Stimulated activated CD4-positive, alpha-beta T cell treated with anti-CD3 and anti-CD28 coated beads, Interleukin-4, amount 100 ng/mL, for 24 hours (primary cell): ENCODE measurements at places on chromosomes 3 and 15.

DNA sequence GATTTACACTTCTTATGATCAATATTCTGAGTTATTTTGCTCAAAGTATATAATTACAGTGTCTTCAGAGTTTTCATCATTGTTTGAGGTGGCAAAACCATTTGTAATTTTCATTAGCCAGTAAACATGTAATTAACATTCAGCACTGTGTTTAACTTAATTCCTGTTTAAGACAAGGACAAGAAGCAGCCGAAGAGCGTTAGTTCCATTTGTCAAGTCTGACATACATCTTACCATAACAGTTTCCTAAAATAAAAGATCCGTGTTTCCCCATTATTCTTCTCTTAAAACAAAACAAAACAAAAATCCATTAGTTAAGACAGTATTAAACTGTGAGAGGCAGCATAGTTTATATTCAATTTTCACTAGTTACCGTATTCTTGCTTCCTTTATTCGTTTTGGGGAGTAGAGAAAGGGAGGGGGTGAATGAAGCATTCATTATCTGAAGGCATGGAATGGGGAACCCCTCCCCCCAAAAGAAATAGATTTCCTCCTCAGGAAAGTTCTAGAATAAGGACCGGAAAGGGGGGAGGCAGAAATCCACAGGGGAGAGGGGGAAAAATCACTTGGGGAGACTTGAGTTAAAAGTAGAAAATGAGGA lies 5.5 kb upstream of the NR2F2 start:
- no peak for DNase-seq

GRCh38 chr3:57105585-57105984 lies 45.1 kb downstream of the SPATA12 start:
- no peak for DNase-seq

DNA sequence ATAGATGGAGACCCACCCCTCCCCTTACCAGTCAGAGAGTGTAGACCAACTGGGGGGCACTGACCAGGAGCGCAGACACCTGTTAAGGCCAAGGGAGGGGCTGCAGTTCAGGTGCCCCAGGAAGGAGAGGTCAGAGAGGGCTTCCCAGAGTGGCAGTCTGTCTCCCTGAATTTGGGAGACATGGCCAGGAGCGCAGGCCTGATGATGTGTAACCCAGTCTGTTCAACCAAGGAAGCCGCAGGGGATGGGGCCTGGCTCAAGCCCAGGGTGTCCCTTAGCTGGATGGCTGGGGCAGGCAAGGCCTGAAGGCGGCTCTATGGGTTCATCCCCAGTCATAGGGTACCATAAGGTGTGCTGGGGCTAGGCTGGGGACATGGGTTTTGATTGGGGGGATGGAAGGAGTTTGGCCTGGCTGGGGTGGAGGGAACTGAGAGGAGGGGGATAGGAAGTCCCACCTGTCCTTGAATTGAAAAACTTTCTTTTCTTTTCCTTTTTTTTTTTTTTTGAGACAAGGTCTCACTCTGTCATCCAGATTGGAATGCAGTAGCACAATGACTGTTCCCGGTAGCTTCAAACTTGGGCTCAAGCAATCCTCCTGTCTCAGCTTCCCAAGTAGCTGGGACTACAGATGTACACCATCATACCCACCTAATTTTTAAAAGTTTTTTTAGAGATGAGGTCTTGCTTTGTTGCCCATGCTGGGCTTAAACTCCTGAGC lies 75.7 kb downstream of the SMAD6 start:
- no peak for DNase-seq

DNA sequence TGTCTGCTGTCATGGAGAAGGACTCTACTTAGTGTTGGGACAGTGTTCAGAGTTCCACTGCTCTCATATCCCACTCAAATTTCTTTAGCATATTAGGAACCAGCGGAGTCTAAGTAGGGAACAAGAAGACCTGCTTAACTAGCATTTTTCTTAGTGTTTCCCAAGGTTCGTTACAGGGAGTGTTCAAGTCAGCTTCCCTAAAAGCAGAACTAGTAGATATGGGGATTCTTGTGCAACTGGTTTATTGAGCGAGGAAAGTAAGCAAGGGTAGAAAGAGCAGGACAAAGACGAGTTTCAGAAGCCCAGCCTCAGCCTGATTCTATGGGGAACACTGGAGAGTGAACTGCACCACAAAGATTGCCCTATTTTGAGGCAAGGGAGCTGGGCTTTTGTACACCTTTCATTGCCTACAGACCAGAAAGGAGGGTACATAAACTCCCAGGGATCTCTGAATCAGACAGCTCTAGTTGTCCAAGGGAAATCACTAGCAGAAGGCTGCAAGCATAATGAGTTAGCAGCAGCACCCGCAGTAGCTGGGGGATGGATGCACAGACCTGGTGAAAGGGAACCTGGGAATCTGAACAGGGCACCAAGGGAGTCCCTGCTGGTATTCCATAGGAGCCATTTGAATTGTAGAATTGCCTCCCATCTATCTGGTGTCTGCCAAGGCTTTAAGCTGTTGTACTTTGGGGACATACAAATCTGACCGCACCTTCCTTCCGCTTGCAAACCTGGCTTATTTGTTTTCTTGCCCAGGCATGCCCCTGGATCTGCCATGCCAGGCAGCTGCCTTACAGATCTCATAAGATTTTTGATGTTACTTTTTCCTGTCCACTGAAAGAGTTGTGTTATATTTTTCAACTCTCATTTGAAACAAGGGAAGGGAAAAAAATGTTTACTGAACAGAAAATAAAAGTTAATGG lies 15.1 kb downstream of the CMTM7 start:
- no peak for DNase-seq

DNA sequence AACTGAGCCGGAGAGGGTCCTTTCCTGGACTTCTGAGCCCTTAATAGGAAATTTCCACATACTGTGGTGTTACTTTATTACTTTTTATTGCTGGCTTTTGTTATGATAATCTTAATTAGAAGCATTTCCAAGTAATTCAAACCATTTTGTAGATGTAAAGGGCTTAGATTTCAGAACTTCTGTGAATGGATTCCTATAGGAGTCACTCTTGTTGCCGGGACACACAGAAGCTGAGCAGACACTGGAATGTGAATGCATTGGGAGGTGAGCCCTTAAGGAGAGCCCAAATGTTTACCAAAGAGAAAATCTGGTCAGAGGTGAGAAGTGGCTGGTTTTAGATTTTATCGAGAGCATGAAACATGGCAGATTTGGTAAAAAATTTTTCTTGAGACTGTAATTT lies 87.4 kb downstream of the FNDC3B start:
- no peak for DNase-seq

DNA sequence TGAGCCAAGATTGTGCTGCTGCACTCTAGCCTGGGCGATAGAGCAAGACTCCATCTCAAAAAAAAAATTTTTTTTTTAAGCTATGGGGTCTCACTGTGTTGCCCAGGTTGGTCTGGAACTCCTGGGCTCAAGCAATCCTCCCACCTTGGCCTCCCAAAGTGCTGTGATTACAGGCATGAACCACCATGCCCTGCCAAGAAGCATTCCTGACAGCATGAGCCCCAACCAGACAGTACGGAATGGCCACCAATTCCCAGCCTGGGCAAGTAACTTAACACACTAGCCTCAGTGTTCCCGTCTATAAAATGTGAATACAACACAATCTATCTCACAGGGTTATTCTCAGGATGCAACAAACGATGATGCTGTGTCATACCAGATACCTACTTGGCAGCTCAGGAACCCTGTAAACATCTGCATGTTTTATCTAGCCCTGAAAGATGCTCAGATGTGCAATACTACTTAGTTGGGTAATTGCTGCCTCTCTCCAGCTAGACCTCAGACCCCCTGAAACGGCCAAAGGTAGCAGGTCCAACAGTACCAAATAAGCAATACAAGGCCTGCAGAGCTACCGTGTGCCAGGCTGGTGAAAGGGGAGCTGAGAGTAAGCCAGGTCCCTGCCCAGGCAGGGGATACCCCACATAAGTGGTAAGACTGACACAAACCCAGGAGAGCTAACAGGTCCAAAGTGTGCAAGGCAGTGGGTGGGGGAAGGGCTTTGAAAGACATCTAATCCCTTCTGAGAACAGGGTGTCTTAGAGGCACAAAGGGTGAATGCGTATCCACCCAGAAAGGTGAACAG lies 1.9 kb downstream of the TKT start:
- no peak for DNase-seq

GRCh38 chr3:42071904-42072812 lies 19.0 kb upstream of the TRAK1 start:
- DNase-seq, result no peak

DNA sequence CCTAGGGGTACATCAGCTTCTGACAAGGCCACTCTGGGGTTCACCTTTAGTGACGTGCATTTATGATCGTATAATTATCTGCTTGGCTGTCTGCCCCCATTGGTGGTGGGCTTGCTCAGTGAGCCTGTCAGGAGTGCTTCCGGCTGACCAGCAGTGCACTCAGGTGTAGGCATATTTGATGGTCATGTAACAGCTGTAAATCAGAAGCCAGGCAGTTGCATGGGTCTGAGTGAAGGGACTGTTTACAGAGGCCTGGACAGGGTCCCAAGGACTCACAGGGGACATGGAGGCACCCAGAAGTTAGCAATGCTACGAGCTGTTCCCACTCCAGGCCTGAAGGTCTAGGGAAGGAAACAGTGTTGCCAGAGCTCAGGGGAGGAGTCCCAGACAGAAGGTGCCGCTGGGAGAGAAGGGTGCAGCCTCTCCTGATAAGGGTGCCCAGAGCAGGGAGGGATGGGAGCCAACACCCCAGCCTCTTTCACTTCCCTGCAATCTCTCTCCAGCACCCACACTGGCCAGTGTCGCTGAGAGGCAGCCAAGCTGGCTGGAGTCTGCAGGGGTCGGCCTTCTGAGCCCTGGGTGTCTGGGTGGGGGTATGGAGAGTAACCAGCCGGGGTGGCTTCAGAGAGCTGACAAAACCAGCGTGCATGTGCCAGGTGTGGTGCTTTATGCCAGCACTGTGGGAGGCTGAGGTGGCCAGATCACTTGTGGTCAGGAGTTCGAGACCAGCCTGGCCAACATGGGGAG lies 61.3 kb upstream of the PRR23E start:
- no peak for DNase-seq

DNA sequence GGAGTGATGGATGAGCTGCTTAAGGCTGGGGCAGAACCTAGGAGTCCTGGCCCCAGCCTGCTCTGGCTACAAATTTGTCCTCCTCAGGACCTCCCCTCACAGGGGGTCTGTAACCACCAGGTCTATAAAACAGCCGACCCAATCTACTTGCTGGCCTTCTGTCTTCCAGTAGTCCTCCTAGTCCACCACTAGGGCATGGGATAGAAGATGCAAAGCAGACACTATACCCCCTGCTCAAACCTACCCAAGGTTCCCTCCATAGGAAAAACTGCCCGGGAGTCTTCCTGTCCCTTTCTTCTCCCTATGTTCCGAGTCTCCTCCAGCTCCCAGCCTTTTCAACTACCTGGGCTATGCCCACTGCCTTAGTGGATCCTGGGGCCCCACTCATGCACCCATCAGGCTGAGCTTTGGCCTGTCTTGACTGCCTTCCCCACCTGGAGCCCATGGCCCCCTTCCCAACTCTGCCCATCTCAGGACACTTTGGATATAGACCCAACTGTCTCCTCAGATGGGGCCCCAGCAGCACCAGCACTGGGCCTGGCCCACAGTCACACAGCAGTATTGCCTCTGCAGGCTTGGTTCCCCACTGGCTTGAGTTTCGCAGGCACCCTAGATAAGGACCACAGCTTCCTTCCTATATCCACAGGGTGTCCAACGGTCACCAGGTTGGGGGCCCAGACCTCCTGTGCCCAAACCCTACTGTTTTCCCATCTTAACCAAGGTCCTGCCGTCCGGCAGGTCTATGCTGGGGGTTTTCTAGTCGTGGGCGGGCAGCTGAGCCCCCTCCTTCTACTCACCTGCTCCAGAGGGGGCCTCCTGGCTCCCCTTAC lies 1.1 kb downstream of the HYAL3 start:
- no peak for DNase-seq

DNA sequence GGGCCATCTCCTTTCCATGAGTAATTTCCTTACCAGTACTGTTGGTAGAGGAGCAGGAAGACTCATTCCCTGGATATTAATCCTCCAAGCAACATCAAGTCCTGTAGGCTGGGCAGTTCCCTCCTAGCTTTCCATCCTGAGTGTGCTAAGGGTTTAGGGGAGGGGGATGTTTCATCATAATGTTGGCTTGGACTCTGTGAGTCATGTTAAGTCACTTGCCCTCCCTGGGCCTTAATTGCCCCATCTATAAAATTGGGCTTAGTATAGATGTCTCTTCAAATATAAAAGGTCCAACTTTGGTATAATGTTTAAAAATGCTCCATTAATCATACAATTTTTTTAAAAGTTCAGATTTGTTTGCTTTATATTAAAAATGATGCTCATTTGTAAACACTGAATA lies 52.7 kb downstream of the TLE3 start:
- DNase-seq, result no peak

DNA sequence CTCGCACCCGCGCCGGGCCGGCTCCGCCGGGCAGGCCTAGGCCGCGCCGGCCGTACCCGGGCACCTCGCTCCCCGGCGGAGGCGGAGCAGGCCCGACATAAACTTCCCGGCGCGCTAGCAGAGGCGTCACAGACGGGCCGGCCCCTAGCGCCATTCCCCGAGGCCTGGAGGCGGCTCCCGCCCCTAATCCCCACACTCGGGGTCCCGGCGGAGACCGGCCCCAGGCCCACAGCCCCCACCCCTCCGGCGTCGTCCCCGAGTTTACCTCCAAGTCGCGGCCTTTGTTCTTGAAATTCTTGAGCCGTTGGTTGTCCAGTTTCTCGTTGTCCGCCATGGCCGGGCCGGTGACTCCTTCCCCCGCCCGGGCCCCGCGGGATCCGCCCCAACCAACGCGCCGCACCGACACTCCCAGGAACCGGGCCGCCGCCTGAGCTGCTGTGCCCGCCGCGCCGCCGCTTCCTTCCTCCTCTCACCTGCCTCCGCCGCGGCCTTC lies 376 bp downstream of the KPNA4 start:
- peak; percentile 63 for DNase-seq
